T-helper 17 cell (primary cell): ENCODE measurements at places on chromosomes 3 and 15. TPM values are rescaled to one million over a fixed set of nuclear protein-coding genes. Genes with fewer than 3 reads are reported as not detected.

GRCh38 chr15:37783290-37783689 lies 151.2 kb upstream of the TMCO5A start:
- DNase-seq = no peak

GRCh38 chr3:135238871-135239614 lies 444.0 kb downstream of the EPHB1 start:
- no peak for DNase-seq

GRCh38 chr15:73227433-73228056 lies 141.2 kb downstream of the HCN4 start:
- no peak for DNase-seq

DNA sequence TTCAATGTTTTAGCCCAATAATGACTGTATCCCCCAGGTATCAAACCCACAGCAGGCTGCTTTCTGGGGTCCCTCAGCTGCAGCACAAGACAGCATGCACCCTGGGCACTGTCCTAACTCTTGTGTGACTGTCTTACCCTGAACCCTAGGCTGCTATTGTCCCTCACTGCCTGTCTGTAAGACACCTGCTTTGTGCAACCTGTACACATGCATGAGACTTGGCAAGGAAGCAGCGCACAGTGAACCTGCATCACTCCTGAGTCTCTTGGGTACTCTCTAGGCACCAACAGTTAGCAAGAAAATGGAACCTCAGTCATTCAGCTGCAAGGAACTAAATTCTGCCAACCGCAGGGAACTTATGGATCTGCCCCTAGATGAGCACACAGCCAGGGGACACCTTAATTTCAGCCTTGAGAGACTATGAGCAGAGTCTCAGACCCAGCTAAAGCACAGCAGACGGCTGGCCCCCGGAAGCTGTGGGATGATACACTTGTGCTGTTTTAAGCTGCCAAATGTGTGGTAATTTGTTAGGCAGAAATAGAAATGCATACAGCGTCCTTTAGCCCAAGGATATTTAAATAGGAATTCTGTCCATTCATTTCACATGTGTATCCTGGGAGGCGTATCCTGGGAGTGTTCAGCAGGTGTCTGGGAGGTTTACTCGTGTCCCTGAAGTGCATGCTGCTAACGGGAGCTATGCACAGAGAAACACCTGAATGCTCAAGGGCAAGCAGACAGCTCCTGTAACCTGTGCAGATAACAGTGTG lies 223.8 kb downstream of the KLF13 start:
- DNase-seq = no peak

DNA sequence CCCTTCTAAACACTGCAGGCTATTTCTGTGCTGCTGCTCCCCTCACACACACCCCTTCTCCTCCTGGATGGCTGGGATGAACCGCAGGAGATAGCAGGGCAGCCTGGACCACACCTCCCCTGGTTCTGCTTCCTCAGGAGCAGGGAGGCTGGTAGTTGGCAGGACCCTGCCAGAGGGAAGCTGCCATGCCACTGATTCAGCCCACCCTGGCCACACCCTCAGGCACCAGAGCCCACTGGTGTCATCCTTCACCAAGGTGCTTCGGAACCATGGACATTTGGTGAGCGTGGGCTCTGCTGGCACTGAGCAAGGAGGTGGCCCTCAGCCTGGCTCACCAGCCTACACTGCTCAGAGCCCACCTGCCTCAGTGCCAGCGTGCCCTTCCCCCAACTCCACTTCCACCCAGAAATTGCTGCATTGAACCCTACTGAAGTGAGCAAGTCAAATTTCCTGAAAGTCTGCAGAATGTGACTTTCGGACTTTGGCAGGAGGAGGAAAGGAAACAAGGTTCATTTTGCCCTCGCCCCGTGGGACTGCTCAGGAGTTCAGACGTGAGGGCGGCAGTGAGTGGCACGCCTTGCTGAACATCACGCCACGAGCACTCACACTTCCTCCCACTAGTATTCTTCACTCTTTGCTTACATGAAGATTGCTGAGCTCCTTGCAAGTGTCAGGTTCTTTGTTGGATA lies 26.3 kb downstream of the BMF start:
- no peak for DNase-seq

GRCh38 chr3:24196526-24196925 lies 251.4 kb downstream of the NR1D2 start:
- DNase-seq = no peak

DNA sequence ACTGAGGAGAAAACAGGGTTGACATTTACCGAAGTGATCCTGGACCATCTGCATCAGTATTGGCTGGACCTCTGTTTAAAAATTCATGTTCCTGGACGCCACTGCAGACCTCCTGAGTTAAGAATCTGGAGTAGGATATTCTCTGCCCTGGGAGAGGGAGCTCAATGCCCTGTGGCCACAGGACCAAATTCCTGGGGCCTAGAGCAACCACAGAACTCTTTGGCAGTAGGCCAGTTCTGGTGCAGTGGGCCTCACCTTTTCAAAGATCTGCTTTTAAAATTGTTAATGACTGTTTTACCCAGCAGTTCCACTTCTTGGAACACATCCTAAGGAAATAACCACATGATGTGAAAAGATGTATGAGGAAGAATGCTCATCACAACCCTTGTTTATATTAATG lies 133.3 kb upstream of the ADPGK start:
- DNase-seq = no peak

- DNase-seq = no peak
Measured at GRCh38 chr15:38991126-38991525, 426.5 kb upstream of the RASGRP1 start.

- no peak for DNase-seq
Measured at GRCh38 chr3:139310474-139310933, 33.3 kb upstream of the MRPS22 start.

- DNase-seq = no peak
Measured at GRCh38 chr3:15333099-15333955, 941 bp upstream of the SH3BP5 start.

GRCh38 chr3:63046580-63046979 lies 171.4 kb upstream of the CADPS start:
- no peak for DNase-seq

- DNase-seq = no peak
Measured at GRCh38 chr3:144431134-144431533, 459.5 kb downstream of the DIPK2A start.

DNA sequence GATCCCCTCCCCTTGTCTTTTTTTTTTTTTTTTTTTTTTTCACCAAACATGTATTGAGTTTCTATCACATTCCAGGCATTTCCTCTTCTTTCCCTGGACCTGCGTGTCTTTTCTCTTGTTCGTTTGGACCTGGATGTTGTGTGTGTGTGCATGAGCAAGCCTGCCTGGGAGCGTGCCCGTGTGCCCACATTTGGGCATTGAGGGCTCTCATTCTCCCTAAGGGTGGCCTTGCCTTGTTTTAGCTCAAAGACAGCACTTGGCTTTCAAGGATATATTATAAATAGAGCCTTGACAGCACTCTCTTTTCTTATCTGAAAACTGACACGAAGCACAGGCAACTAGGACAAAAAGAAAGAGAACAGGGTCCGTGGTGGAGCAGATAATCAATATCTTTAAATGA lies 39.0 kb upstream of the SLC25A26 start:
- no peak for DNase-seq

GRCh38 chr3:121855555-121855954 lies 20.5 kb downstream of the EAF2 start:
- DNase-seq = no peak

DNAJB11 gene
- 83.4 TPM for total RNA-seq

SLC22A14 gene
- total RNA-seq = 0.23 TPM

FRMD5 gene
- total RNA-seq = not detected

MCF2L2 gene
- total RNA-seq = 25.7 TPM
